A172 (cell line): ENCODE measurements at places on chromosomes 3 and 15. TPM values are rescaled to one million over a fixed set of nuclear protein-coding genes. Genes with fewer than 3 reads are reported as not detected.

GRCh38 chr3:34863485-34863884, 775.8 kb upstream of the ARPP21 start:
- no peak for DNase-seq

GRCh38 chr3:99218468-99218867, 317.0 kb upstream of the DCBLD2 start:
- no peak for DNase-seq

DNA sequence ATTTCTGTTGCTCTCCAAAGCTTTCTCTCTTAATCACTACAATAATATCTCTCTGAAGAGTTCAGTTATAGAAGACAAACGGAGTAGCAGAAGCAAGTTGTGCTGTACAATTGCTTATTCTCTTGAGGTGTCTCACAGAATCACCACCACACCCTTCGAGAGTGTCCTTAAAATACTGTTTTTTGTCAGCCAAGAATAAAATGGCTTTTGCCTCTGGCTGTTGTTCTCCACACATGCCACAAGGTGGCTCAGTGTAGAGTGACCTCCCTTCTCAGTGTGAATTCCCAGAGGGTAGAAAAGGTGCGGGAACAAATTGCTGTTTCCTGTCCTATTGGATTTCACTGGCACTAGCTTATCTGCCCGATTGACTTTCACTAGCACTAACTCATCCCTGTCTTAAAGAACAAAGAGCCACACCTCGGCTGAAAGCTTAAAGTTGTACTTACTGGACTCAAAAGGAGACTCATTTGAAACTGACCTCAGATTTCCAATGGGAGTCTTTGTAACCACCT, 134.2 kb upstream of the SATB1 start:
- DNase-seq: peak; percentile 58

The ATP8B4 gene
- total RNA-seq: 0.10 and 0.34 TPM in 2 replicates

The CCR8 gene
- total RNA-seq: not detected in 2 replicates

The ALDH1A2 gene
- total RNA-seq: not detected in 2 replicates

The GUCA1C gene
- total RNA-seq: not detected in 2 replicates
